ENCODE measurements at places on chromosomes 13 and 19. TPM values are rescaled to one million over a fixed set of nuclear protein-coding genes. Genes with fewer than 3 reads are reported as not detected.

DNA sequence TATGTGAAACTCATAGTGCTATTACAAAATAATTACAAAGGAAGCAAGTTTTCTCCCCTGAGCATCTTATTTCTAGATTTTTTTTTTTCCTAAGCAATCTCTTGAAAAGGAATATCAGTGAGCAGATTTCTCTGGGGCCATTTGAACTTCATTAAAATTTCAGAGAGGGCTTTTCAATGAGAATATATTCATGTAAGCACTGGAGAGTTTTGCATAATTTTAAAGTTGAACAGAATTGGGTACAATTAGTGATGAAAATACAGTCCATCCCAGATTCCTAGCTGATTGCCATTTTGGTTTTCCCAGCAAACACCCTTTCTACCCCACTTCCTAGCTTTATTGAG lies 66.8 kb upstream of the RNF113B start:
- no peak for DNase-seq

- DNase-seq, result no peak
Observed at GRCh38 chr13:20175907-20176652, 15.2 kb upstream of the GJA3 start.

GRCh38 chr13:48156466-48156865 lies 61.6 kb upstream of the MED4 start:
- DNase-seq, result no peak

GRCh38 chr19:8329996-8330395 lies 8.7 kb downstream of the RPS28 start:
- DNase-seq, result no peak

DNA sequence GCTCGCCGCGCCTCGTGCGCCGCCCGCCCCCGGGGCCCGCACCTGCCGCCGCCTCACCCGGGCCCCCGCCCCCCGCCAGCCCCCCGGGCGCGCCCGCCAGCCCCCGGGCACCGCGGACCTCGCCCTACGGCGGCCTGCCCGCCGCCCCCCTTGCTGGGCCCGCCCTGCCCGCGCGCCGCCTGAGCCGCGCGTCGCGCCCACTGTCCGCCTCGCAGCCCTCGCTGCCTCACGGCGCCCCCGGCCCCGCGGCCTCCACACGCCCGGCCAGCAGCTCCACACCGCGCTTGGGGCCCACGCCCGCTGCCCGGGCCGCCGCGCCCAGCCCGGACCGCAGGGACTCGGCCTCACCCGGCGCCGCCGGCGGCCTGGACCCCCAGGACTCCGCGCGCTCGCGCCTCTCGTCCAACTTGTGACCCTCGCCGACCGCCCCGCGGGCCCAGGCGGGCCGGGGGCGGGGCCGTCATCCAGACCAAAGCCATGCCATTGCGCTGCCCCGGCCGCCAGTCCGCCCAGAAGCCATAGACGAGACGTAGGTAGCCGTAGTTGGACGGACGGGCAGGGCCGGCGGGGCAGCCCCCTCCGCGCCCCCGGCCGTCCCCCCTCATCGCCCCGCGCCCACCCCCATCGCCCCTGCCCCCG lies 17.2 kb downstream of the POLRMT start:
- no peak for DNase-seq

The IL4I1 gene
- not detected for total RNA-seq

The FFAR2 gene
- total RNA-seq, result not detected

The ZNF583 gene
- total RNA-seq, result 5.3 TPM

The PTPRS gene
- total RNA-seq, result 21.3 TPM

The PRODH2 gene
- total RNA-seq, result 86.7 TPM
